ENCODE measurements at places on chromosomes 1 and 21. TPM values are rescaled to one million over a fixed set of nuclear protein-coding genes. Genes with fewer than 3 reads are reported as not detected.

- no peak for DNase-seq
- peaks cover 32% of the 10 kb centered on the region for H3K36me3 ChIP-seq
- H3K27ac ChIP-seq: peak overlapping the region; percentile 38
Observed at GRCh38 chr1:21266119-21266774, 24.0 kb downstream of the ECE1 start.

GRCh38 chr21:38356883-38357625, 100.3 kb downstream of the KCNJ15 start:
- no peak for DNase-seq
- no peak overlapping the region for H3K27ac ChIP-seq
- no peak overlapping the region for H3K4me3 ChIP-seq
- peaks cover 8% of the 10 kb centered on the region for H3K27me3 ChIP-seq

DNA sequence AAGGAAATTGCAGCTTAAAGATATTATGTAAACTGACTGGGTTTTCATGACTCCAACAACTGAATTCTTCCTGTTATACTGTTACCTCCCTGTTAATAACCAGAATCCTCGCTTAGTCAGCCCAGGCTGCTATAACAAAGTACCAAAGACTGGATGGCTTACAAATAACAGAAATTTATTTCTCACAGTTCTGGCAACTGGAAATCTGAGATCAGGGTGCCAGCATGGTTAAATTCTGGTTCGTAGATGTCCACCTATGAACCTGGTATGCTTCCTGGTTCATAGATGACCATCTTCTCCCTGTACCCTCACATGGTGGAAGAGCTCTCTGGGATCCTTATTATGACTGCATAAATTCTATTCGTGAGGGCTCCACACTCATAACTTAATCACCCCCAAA, 8.1 kb upstream of the TCHHL1 start:
- no peak for DNase-seq
- no peak overlapping the region for H3K27ac ChIP-seq
- no peak overlapping the region for H3K4me3 ChIP-seq
- no peaks in the 10 kb centered on the region for H3K4me1 ChIP-seq
- H3K27me3 ChIP-seq: peaks cover 4% of the 10 kb centered on the region
- H3K36me3 ChIP-seq: no peaks in the 10 kb centered on the region

GRCh38 chr1:89149229-89149628, 23.3 kb upstream of the GBP2 start:
- no peak overlapping the region for H3K4me3 ChIP-seq
- H3K27me3 ChIP-seq: no peaks in the 10 kb centered on the region
- no peaks in the 10 kb centered on the region for H3K36me3 ChIP-seq
- peak; percentile 29 for DNase-seq
- H3K27ac ChIP-seq: no peak overlapping the region

DNA sequence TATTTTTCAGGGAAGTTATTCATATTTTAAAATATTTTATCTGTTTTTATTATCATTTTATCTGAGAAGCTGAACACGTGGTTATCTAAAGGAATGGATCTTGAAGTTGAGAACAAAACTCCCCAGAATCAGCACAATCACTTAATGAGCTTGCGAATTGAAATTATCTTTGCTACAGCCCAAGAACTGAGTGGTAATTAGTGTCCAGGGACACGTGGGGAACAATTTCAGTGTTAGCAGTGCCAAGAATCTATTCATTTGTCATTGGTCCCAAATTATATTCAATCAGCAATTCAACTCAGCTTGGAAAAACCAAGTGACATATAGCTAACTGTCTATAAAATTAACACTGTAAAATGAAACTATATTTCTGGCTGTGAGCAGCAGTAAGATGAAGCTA, 197.6 kb upstream of the UBE2U start:
- no peaks in the 10 kb centered on the region for H3K36me3 ChIP-seq
- H3K27ac ChIP-seq: no peak overlapping the region
- no peaks in the 10 kb centered on the region for H3K4me1 ChIP-seq
- no peak overlapping the region for H3K4me3 ChIP-seq
- no peaks in the 10 kb centered on the region for H3K27me3 ChIP-seq

DNA sequence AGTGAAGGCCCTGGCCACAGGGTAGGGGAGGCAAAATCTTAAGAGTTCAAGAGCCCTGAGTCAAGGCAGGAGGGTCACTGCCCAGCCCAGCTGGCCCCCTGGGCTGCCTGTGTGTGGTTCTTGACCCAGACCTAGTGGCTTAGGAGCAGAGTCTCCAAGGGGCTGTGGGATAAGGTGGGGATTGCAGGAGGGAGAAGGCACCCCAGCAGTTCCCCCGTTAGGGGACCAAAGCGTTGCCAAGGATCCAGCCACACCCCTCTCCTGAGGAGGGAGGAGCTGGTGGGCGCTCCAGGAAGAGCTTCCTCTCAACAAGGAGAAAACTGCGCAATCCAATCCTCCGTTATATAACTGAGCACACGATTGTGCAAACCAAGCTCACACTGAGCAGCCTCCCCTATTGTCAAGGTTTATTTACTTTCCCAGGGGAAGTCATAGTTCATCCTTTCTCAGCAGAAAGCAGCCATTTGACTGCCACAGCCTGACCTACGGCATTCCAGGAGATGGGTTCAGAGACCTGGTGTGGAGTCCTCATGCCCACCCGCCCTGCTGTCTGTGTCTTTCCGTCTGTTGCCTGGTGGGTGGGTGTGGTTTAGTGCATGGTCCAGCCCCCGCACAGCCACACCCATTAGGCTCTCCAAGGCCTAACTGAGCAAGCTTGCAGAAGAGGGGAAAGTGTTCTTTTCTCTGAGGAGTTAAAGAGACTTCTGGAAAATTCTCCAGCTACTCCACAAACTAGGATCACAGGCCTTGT, 3.5 kb downstream of the EPHX1 start:
- DNase-seq: peak; percentile 87
- peaks cover 46% of the 10 kb centered on the region for H3K4me1 ChIP-seq
- H3K27me3 ChIP-seq: no peaks in the 10 kb centered on the region
- no peak overlapping the region for H3K4me3 ChIP-seq
- peak overlapping the region; percentile 63 for H3K27ac ChIP-seq

GRCh38 chr1:214957330-214958137, 125.0 kb upstream of the KCNK2 start:
- H3K27ac ChIP-seq: no peak overlapping the region
- no peak for DNase-seq
- no peaks in the 10 kb centered on the region for H3K36me3 ChIP-seq
- no peaks in the 10 kb centered on the region for H3K4me1 ChIP-seq

GRCh38 chr1:222529916-222530315, 18.0 kb downstream of the HHIPL2 start:
- H3K27ac ChIP-seq: no peak overlapping the region
- DNase-seq: no peak
- no peaks in the 10 kb centered on the region for H3K27me3 ChIP-seq
- no peaks in the 10 kb centered on the region for H3K36me3 ChIP-seq

DNA sequence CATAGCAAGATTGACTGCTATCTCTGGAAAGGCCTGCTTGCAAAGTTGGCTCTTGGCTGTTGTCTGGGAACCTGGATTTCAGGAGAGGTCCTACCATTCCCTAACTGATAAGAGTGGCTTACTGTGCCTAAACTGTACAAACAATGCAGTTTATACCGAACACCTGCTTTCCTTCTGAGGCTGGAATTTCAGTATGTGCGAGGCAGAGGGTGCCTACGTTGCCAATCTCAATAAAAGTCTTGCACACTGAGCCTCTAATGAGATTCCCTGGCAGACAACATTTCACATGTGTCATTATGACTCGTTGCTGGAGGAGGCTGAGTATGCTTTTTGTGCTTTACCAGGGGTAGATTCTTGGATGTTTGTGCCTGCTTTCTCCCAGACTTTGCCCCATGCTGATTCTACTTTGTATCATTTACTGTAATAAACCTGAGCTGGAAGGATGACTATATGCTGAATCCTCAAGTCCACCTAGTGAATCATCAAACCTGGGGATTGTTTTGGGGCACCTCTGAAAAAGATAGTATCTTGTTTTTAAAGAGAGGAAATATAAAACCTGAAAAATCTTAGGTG, 58.9 kb upstream of the GNG4 start:
- H3K4me1 ChIP-seq: peaks cover 12% of the 10 kb centered on the region
- no peaks in the 10 kb centered on the region for H3K27me3 ChIP-seq
- peak; percentile 72 for DNase-seq
- H3K4me3 ChIP-seq: no peak overlapping the region

DNA sequence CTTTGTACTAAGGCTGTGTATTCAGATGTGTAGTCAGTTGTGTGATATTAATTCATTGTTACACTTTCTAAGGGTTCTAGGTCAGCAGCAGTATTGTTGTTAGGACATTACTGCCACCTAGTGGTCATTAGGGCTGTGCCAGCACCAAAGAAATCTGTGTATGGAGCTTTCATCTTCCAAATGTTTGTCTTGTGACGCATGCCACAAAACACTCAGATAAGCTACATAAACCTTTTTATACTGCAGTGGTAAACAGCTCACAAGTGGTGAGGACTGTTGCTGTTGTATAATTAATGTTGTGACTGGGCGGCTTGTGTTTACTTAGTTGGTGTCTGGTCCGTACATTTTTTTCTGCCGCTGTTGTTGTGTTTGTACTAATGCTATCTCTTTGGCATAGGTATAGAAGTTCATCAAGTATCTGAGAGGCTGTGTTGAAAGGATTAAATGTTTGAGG, 51.7 kb downstream of the S1PR1 start:
- DNase-seq: peak; percentile 74
- no peak overlapping the region for H3K4me3 ChIP-seq
- H3K27ac ChIP-seq: no peak overlapping the region
- no peaks in the 10 kb centered on the region for H3K4me1 ChIP-seq
- no peaks in the 10 kb centered on the region for H3K27me3 ChIP-seq
- no peaks in the 10 kb centered on the region for H3K36me3 ChIP-seq

DNA sequence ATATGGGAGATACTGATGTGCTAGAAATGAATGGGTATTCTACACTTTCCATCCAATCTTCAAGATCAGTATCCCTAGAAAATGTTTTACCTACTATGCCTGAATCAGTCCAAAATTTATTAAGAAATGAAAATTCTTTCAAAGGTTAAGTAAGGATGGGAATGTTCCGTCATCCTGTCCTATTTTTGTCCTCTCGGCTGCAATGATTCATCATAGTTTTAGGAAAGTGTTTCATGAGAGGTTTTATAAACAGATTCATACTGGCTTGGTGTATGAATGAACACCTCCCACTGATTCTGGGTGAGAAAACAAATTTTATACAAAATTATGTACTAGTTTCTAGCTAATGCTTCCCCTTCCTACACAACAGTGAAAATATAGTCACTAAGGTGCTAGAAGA, 504.6 kb upstream of the NR5A2 start:
- no peak for DNase-seq
- no peak overlapping the region for H3K27ac ChIP-seq
- no peaks in the 10 kb centered on the region for H3K4me1 ChIP-seq
- no peak overlapping the region for H3K4me3 ChIP-seq

DNA sequence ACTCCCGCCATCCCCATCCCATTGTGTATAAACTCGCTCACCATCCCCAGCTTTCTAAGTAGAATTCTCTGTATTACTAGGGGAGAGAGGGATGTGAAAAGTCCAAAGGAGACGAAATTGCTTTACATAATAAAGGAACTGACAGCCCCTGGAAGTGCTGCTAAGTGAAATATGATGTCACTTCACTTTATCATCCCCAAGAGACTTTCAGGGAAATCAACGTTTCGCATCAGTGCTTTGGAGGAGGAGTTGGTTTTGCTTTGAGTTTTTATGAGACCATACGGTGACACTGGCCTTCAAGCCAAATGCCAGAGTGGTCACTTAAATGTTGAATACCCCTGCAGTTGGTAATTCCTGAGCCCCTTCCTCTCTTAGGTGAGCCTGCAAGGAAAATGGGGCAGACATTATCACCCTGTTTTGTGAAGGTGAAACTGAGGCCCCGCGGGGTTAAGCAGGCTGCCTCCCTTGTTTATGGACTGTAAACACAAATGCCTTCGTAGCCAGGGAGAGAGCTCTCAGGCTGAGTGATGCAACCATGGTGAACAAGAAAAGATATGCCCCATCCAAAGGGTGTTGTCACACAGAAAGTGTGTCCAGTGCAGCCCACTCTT, 58.4 kb upstream of the KAZN start:
- no peaks in the 10 kb centered on the region for H3K27me3 ChIP-seq
- H3K4me3 ChIP-seq: no peak overlapping the region
- no peaks in the 10 kb centered on the region for H3K36me3 ChIP-seq
- H3K27ac ChIP-seq: no peak overlapping the region

DNA sequence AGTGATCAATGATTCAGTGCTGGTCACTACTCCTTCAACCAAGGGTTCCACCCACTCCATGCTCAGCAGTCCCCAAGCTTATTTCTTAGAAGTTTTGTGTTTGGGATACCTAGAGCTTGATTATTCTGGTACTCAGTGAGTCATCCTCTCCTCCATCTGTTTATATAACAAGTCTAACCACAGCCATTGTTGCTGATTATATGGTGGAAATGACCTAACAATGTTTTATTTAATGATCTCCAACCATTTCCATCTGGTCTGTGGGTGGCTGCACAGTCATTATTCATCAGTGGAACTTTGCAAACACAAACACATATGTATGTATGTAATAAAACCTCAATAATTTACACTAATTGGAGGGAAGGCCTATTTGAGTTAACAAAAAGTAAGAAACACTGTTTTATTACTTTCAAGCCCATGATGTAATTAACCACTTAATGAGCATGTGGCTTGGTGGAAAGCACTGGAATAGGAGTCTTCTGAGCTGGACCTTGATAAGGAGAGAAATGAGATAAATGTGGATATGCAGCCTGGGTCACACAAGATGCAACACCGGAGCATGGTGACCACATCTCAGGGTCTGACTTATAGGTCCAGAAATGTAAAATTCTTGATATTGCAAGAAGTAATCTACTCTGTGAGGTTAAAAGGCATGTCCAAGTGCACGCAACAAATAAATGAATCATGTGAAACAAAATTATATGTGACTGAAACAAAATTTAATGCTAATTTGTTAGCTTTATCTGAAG, 99.0 kb upstream of the WLS start:
- H3K4me1 ChIP-seq: no peaks in the 10 kb centered on the region
- DNase-seq: no peak
- H3K4me3 ChIP-seq: no peak overlapping the region

- no peak overlapping the region for H3K27ac ChIP-seq
- no peak overlapping the region for H3K4me3 ChIP-seq
- no peak for DNase-seq
- no peaks in the 10 kb centered on the region for H3K36me3 ChIP-seq
Observed at GRCh38 chr21:42338729-42339715, 11.8 kb downstream of the TFF2 start.

DNA sequence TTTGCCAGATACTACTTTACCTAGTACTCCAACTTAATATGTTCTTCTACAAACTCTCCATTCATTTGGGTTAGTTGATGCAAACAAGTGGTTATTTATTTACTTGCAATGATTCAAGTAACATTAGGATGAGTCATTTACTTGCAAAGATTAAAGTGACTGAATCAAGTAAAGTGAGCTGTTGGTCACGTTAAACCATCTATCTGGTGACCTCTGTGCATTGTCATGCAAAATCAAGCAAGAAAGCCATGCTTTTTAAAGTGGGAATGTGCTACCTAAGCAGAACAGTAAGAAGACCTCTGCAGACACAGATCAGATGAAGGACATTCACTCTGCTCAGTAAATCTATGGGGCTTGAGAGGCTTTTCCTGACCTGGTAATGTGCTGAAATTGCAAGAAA, 254.7 kb downstream of the LRRIQ3 start:
- no peaks in the 10 kb centered on the region for H3K27me3 ChIP-seq
- no peaks in the 10 kb centered on the region for H3K36me3 ChIP-seq
- H3K4me3 ChIP-seq: no peak overlapping the region
- H3K27ac ChIP-seq: no peak overlapping the region
- no peaks in the 10 kb centered on the region for H3K4me1 ChIP-seq

The INKA2 gene
- polyA plus RNA-seq: 4.2 TPM

The STXBP3 gene
- polyA plus RNA-seq: 55.5 TPM

The ZSWIM5 gene
- 9.3 TPM for polyA plus RNA-seq

The TFF1 gene
- 4.9 TPM for polyA plus RNA-seq

The CFAP74 gene
- 1.4 TPM for polyA plus RNA-seq

The C2CD4D gene
- 0.78 TPM for polyA plus RNA-seq

The BATF3 gene
- polyA plus RNA-seq: 3.0 TPM

The OR6N2 gene
- not detected for polyA plus RNA-seq

Data from large intestine (tissue), 12 donors.